ENCODE measurements at places on chromosomes 3 and 15.

DNA sequence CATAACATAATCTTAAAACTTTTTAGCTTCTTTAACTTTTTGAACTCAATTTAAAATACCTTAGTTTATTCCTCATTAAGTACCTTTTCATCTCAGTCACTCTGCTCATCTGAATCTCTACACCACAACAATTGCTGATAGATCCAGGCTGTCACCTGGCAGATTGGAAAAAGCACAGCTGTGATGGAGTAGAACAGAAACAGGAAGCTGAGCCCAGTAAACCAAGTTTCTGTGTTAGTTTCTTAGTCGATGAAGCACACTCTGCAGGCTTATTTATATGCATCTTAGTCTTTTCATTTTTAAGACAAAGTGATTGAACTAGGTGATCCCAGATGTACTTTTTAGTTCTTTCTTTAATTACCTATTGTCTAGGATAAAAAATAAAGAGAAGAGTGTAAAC is 1398.0 kb upstream of the ALCAM start:
- no peak for DNase-seq

- DNase-seq = no peak
These were observed 4.2 kb downstream of the RAP2B start for GRCh38 chr3:153166206-153166605.

- no peak for DNase-seq
These were observed 5.9 kb downstream of the C3orf22 start for GRCh38 chr3:126552688-126553283.

DNA sequence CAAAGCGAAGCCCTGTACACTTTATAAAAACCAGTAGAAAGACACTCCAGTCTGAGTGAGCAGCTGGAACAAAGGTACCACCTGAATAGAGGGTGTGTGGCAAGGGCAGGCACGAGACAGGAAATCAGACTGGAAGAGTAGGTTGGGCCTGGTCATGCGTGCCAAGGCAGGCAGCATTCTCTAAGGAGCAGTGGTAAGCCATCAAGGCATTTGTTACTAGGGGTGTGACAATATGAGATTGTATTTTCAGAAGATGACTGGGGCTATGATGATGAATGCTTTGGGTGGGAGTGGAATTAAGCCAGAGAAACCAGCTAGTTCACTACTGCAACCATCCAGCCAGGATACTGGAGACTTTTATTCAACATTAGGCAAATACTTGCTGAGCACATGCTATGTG is 5.0 kb downstream of the JMJD7 start:
- no peak for DNase-seq

DNA sequence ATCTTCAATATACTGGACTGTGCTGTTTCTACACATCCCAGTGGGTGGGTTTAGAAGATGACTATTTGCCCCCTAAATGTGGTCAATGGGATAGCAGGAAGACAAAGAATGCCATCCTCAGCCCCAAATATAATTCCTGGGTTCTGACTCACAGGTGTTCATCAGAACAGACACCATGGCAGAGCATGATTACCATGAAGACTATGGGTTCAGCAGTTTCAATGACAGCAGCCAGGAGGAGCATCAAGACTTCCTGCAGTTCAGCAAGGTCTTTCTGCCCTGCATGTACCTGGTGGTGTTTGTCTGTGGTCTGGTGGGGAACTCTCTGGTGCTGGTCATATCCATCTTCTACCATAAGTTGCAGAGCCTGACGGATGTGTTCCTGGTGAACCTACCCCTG is 3.0 kb downstream of the CXCR6 start:
- no peak for DNase-seq

DNA sequence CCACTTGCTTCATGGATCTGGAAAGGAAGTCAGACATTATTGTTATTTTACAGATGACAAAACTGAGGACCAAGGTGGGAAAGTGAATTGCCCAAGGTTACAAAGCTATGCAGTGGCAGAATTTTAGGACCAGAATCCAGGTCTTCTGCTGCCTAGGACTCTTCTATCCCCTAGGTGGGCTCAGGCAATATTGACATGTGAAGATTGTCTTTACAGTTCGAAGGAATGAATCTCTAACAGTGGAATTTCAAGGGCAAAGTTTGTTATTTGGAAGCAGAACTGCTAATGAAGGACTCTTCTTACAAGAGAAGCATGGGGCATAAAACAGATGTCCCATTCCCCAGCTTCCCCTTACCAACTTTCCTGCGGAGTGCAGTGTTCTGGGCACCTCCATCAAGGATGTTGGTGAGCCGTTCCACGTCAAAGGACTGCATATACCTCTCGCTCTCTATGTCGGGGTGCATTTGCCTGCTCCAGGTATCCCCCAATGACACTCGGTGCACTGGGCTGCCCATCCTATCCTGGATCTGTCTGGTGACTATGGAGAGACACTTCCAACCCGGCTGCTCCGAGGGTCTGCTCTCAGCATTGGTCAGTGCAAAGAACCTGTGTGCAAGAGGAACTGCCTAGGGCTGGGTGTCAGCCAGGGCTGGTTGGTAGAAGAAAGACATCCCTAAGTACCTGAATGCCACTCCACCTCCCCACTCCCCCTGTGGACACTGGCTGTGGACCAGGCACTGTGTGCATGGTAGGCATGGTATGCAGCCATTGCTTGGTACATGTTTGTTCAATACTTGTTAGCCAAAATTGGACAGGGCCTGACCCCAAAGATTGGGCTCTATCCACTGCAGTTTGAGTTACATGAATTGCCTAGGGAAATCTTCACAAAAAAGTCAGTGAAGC is 2.1 kb downstream of the ACOX2 start:
- no peak for DNase-seq

DNA sequence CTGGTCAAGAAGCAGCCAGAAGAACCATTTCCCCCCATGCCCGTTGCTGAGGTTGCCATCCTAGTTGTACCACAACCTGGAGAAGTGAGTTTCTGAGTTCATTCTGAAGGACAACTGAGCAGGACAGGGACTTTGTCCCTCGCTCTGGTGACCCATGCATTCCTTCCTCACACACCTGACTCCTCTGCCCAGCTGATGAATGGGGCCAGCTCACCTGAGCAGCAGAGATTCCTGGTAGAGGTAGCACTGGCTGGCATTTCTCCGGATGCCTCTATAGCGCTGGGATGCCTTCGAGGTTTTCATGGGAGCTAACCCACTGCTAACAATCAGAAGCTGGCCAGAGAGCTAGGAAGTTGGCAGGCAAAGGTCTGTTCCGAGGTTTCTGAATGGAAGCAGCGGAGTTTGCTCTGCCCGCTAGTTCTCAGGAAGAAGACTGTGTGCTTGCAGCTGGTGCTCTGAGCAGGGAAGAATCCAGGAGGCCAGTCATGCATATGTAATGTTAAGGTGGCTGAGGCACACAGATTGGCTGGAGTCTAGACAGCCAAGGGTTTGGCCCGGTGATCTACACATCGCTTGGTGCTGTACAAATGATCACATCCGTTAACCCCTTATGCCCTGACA is at the start of gene TMC3:
TSS of gene TMC3 (minus strand) at position 439 of the 621 bp plus-strand sequence. CDS start at position 303, 136 bp downstream.
- peak; percentile 44 for DNase-seq

All from neuronal stem cell (in vitro differentiated cells).